Activated CD8-positive, alpha-beta T cell treated with anti-CD3 and anti-CD28 coated beads, Interleukin-2, amount 10 ng/mL, durations not matched to agents 7 days and 5 days (primary cell): ENCODE measurements at places on chromosomes 6 and 20.

DNA sequence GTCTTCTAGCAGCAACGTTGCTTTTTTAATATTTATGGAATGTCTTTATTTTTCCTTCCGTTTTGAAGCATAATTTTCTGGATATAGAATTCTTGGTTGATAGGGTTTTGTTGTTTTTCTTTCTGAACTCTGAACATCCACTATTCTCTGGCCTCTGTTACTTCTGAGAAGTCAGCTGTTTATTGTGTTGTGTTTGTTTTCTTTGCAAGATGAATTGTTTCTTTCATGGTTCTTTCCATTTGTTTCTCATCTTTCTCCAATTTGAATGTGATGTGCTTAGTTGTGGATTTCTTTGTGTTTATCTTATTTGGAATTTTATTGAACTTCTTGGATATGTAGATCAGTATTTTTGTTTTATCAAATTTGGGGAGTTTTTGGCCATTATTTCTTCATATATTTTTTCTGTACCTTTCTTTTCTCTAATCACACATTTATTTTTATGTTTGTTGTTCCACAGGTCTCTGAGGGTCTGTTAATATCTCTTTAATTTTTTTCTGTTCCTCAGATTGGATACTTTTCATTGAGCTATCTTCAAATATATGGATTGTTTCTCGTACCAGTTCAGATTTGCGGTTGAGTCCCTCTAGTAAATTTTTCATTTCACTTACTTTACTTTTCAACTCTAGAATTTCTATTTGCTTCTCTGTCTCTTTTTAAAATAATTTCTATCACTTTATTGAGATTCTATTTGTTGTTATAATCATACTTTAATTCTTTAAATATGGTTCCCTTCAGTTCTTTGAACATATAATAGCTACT, 18.0 kb downstream of the HIVEP1 start:
- no peak for DNase-seq

DNA sequence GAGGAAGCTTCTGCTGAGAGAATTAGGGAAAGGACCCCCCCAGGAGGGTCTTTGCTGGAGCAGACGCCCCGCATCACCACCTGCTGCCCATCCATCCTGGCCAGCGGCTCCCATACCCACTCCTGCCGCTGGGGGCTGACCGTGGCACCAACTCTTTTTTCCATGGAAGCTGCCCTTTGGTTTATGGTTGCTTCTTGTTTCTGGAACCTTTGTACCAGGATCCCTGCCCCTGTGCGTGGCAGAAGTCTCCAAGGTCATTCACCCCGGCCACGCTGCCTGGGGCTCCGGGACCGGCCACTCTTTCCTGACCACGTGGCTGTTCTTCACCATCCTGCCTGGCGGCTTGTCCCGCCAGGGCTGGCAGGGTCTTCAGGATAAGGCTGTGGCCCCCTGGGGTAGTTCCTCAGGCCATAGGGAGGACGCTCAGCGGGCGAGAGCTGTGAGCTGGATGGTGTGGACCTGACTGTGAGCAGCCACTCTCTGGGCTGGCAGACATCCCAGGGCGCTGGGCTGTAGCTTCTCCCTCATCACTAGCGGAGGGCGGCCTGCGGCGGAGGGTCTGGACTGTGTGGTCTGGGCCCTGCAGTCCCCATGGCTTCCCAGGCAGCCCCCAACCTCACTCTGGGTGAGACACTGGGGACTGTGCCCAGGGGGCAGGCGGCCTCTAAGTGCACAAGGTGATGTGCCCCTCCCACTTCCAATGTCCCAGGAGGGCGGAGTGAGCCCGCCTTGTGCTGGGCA, 22.8 kb upstream of the RBBP8NL start:
- DNase-seq = no peak

DNA sequence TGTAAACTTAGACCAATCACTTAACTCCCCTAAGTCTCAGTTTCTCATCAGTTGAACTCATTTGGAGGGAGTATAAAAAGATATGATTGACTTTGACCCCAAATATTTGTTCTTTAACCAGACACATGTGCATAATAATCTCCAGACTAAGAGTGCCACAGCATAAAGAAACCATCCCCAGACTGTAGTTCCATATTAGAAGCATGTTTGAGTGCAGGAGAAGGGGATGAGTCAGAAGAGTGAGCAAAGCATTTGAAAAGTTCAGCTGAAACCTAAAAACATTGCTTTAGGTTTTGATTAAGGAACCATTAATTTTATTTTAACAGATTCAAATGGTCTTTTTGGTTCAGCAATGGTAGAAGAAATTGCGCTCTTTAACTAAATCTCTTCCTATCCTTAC, 654.8 kb downstream of the UTRN start:
- DNase-seq = no peak

DNA sequence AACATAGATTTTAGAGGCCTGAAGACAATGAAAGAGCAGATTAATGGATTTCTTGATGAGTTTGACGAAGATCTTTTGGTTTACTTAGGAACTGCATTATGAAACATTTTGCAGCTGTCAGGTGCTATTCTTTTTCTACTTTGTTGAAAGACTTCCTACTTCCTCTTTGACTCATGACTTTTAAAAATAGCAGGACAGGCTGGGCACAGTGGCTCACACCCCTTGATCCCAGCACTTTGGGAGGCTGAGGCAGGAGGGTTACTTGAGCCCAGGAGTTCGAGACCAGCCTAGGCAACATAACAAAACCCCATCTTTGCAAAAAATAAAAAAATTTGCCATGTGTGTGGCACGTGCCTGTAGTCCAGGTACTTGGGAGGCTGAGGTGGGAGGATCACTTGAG, 52.0 kb downstream of the ITCH start:
- DNase-seq = no peak

DNA sequence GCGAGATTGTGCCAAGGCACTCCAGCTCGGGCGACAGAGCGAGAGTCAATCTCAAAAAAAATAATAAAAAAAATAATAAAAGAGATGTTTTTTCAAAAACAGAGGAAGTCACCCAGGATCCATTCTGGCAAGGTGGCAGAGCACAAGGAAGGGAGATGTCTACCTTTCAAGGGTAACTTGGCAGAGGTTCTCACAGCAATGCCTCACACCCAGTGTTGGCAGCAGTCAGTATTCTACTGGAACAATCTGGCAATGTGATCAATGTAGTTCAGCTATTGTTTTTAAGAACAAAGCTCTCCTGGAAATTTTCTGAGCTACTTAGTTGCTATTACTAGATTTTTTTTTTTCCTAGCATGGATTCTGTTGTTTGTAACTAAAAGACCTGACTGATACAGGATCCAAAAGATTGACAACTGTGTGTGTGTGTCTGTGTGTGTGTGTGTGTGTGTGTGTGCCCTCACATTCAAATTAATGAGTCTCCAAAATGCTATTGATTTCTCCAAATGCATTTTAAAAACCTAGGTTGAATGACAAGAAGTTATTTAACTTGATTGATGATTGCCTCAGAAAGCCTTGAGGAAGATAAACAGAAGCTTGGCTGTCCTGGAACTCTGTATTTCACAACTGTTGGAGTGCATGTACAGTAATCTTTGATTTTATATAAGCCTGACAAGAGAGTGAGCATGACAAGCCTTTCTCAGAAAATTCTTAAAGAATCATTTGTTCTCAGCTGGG, 114.1 kb upstream of the RREB1 start:
- DNase-seq = no peak

DNA sequence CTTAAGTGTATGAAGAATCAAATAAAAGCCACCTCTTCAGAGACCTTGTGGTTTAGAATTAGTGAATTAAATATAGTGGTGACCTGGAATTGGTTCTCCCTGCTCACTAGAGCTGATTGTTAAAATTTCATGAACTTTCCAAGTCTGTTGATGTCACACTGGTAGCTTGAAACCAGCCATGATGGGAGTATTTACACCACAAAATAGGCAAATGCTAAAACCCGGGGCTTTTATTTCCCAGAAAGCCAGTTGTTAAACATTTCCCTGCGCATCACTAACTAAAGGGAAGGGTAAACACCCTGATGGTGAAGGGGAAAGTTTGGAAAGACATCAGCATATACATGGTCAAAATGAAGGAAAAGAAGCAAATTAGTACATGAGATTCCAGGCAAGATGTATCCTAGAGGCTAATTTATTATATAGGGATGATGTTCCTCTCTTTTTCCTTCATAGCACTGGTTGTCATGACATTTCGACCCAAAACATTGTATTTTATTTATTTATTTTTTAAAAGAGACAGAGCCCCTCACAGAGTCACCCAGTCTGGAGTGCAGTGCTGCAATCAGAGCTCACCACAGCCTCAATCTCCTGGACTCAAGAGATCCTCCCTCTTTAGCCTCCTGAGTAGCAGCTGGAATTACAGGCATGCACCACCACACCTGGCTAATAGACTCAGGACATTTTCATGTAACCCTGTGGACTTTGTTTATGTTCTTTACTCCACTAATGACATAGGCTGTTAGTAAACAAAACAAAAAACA, 123.2 kb downstream of the RIN2 start:
- DNase-seq = no peak

DNA sequence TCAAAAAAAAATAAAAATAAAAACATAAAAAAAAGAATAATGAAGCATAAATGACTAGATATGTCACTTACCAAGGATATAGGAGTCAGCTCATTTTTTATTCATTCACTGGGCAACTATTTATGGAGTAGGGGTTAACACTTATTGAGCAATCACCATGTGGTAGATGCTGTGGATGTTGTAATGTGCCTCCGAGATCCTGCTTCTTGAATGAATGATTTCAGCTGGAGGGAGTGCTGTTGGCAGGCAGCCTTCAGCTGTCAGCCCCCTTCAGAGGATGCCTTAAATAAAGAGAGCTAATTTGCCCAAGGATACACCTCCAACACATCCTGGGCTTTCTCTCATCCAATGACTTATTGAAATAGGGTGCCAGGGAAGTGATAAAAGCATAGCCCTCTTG, 229.5 kb upstream of the DTNBP1 start:
- DNase-seq = no peak

DNA sequence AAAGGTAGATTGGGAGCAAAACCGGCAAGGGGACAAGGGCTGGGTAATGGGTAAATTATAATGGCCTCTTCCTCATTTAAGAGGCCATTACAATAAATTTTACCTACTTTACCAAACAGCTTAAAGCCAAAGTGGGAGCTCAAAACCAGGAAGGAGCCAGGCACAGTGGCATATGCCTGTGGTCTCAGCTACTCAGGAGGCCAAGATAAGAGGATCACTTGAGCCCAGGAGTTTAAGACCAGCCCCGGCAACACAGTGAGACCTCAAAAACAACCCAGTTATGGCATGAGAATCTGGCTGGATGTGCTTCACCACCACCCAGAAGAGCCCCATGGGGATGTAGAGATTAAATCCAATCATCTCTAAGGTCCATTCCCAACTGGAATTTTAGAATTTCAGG, 52.9 kb upstream of the TAF8 start:
- DNase-seq = no peak

DNA sequence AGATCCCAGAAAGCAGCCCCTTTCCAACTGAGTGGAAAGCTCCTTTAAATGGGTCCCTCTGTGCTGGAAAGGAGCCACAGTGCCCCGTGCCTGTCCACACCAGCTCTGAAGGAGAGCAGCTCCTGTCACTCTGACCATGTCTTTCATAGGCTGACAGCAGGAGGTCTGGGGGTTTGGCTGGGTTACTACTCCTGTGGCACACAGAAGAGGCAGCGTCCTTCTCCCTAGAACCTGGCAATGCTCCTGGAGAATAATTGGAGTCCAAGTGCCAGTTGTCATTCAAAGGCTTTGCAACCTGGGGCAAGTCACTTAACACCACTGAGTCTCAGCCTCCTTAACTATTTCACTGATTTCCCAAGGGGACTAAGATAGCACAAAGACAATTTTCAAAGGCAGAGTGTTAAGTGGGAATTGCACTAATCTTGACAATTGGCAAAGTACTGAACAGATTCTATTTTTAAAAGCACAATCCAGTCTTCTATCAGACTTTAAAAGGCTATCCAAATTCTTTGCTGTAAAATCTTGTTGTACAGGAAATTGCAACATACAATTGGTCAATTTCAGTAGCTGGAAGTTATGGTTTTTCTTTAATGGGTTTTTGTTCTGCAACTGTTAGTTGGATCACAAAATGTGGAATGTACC, 457.2 kb downstream of the KIF16B start:
- no peak for DNase-seq
